ENCODE measurements at places on chromosomes 7 and 10.

DNA sequence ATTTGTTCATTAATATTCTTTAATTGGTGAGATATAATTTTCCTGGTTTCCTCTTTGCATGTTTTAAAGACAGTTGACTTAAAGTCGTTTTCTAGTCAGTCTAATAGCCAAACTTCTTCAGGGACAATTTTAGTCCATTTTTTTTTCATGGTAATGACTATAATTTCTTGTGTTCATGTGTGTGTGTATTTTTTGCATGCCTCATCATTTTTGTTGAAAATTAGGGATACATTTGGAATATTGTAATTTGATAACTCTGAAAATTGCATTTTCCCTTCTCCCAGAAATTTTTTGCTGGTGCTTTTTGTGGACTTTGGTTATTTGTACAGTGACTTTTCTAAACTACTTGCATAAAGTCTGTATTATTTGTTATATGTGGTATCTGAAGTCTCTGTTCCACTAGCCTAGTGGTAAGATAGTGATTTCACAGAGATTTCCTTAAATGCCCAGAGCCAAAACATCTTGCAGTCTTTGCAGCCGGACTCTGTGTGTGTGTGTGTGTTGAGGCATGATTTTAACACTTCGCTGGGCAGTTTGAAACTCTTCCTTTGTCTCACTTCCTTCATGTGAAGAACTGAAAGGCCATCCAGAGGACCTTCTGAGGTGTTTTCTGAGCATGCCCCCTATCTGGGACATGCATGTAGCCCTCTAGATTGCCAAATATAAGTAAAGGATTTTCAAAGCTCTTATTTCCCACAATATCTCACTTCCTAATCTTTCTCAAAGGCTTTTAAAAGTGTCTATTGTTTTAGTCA lies 40.9 kb upstream of the ZNF365 start:
- no peak for DNase-seq

- no peak for DNase-seq
Observed at GRCh38 chr7:47192978-47193377, 388.9 kb downstream of the TNS3 start.

DNA sequence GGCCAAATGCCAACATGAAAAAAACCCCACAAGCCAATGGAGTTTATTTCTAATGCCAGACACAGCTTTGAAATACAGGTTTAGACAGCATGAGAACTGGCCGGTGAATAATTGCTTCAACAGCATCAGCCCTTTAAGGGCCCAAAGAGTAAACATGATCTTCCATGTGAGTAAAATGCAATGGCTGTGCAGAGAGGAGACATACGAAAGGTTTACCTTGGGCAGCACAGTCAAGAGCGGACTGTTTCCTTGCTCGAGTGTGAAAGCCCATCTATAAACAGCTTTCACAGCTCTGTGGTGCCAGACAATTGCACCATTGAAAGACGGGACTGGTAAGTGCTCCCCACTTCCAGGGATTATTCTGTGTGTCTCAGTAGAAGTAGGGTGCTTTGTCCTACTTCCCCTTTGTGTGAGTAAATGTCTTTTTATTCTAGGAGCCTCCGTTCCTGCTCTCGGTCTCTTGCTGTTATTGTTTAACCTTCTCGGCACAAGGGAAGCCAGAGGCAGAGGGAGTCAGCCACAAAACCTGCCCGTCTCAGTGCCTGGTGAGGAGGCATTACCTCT lies 77.8 kb upstream of the KAT6B start:
- DNase-seq: no peak

DNA sequence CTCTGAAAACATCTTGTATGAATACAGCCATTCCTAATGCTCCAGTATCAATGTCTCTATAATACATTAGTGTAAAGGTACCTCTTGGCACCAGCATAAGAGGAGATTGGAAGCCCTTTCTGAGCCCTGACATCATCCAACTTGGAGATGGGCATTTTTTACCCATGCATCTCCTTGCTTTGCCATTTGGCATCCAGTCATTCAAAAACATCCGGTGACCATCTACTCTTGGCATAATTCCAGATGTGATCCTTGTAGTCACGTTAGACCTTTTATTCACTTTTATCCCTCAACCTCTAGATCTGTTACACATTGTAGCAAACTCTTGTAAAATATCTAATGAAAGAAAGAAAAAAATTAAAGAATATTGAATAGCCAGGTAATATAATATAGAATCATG lies 17.9 kb upstream of the SGMS1 start:
- no peak for DNase-seq

- no peak for DNase-seq
Observed at GRCh38 chr7:119522263-119522662, 750.7 kb upstream of the KCND2 start.
